ENCODE measurements at places on chromosomes 5 and 9.

GRCh38 chr9:114055894-114056293 lies 22.2 kb downstream of the AMBP start:
- DNase-seq, result no peak

GRCh38 chr5:72474046-72474500 lies 33.1 kb downstream of the ZNF366 start:
- no peak for DNase-seq

- DNase-seq, result peak; percentile 76
Observed at GRCh38 chr5:39013938-39014337, 60.3 kb downstream of the RICTOR start.

DNA sequence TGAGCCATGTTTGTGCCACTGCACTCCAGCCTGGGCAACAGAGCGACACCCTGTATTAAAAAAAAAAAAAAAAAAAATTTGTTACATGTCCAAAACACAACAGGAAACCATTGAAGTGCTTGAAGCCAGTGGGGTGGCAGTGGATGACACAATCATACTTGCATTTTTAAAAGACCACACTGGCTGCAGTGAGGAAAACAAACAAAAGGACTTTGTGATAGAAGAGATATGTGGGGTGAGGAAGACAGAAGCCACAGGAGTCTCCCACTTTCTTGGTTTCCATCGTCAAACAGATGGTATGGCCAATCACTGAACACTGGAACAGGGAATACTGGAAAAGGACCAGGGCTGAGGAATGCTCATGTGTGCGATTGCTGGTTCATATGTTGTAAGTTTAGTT lies 20.9 kb upstream of the COMMD10 start:
- DNase-seq, result peak; percentile 38

- DNase-seq, result no peak
Observed at GRCh38 chr9:124062172-124062571, 50.6 kb downstream of the LHX2 start.

Measured in choroid plexus epithelial cell (primary cell).